ENCODE measurements at places on chromosomes 1 and 21.

- no peak for DNase-seq
Measured at GRCh38 chr21:44010429-44010828, 1.7 kb upstream of the TRAPPC10 start.

DNA sequence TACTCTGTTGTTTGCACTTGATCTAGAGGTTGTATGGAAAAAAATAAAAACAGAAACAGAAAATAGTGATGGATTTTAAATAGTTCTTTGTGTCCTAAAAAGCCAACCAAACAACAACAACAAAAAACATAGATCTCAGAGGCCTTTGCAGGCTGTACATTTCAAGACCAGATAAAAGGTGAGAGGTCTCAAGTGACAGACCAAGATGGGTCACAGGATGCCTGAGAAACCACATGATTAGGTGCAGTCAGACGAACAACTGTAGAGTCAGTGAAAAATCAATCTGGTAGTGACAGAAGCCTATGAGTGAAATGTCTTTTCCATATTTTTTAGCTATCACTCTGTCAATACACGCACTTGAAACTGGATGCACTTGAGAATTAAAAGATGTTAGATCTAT, 193.5 kb upstream of the SAMSN1 start:
- DNase-seq, result no peak

DNA sequence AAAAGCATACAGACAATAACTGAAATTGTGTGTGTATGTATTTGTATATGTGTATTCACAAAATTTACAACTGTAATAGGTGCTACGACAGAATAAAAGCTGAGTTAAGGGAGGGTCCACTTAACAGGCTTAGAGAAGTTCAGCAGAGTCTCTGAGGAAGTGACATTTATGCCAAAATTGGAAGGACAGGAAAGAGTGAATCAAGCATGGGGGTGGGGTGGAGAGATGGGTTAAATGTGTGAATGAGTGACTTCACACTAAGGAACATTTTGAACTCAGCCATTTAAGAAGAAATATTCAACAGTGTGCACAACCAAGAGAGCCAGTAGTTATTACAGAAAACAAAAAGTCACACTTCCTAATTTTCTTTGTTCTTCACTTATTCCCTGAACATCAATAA, 53.8 kb upstream of the RGS1 start:
- no peak for DNase-seq

DNA sequence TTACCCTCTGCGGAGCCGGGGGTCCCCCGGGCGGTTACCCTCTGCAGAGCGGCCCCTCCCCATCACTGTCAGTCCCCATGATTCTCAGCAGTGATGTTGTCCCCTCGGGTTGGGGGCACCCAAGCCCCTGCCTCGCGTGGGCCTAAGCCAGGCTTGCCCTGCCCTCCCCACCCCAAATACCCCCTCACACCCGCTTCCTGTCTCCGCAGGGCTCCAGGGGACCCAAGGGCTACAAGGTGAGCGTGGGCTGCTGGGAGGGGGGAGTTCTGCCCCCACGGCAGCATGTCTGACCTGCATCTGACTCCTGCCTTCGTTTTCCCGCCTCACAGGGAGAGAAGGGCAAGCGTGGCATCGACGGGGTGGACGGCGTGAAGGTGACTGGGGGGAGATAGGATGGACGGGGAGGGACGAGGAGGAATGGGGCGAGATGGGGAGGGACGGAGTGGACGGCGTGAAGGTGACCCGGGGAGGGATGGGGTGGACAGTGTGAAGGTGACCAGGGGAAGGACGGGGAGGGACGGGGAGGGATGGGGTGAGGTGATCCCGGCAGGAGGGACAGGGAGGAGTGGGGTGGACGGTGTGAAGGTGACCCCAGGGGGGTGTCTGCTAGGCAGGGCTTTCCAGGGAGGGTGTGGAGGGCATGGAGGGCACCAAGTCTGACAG, 8.6 kb downstream of the COL6A1 start:
- DNase-seq, result no peak

DNA sequence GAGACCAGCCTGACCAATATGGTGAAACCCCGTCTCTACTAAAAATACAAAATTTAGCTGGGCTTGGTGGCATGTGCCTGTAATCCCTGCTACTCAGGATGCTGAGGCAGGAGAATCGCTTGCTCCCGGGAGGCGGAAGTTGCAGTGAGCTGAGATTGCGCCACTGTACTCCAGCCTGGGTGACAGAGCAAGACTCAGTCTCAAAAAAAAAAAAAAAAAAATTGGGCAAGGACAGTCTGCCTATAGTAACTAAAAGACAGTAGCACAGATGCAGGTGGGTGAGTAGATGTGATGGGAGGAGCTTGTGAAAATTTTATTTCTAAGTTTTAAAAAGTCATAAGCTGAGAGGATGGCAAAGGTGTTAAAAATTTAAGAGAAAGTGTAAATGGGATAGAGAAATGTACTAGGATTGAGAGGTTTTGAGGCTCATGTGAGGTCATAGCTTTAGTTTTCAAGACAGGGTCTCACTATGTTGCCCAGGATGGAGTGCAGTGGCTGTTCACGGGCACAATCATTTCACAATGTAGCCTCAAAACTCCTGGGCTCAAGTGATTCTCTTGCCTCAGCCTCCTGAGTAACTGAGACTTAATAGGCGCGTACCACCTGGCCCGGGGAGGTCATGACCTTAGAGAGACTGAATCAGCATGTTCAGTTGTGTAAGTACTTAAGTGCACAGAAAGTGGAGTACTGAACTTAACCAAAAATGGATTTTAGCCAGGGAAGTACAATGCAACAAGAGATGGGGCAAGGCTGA, 33.7 kb downstream of the PTP4A2 start:
- DNase-seq, result no peak

DNA sequence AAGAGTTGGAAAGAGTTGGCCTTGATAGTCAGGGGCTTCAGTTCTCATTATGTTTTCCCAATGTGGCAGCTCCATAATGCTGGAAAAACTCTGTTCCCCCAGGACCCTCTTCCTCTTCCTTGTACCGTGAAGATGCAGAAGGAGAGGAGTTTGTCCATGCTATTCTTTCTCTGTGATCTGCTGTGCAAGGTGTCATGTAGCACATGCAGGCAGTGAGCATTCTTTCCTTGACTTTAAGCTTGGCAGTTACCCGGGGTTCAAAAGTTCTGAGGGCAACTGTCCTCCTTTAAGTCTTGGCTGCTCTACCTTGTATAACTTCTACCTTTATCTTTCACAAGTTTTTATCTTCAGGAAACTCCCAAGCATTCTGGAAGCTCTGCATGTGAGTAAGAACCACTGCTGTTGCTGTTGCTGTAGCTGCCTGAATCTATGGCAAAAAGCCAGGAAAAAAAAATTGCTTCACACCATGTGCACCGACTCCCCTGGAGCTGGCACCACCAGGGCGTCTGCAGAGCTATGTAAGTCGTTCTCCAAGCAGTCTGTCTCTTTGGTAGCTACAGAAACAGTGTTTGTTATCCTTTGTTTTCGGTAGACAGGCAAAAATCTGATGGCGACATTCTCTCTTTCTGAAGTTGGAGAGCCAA, 42.7 kb upstream of the SLC16A1 start:
- DNase-seq, result peak; percentile 40

GRCh38 chr1:28160782-28161266, 15.7 kb downstream of the PTAFR start:
- DNase-seq, result no peak

GRCh38 chr1:77287535-77287934, 5.7 kb downstream of the AK5 start:
- no peak for DNase-seq

- no peak for DNase-seq
Measured at GRCh38 chr1:184646178-184646701, 108.4 kb downstream of the EDEM3 start.

DNA sequence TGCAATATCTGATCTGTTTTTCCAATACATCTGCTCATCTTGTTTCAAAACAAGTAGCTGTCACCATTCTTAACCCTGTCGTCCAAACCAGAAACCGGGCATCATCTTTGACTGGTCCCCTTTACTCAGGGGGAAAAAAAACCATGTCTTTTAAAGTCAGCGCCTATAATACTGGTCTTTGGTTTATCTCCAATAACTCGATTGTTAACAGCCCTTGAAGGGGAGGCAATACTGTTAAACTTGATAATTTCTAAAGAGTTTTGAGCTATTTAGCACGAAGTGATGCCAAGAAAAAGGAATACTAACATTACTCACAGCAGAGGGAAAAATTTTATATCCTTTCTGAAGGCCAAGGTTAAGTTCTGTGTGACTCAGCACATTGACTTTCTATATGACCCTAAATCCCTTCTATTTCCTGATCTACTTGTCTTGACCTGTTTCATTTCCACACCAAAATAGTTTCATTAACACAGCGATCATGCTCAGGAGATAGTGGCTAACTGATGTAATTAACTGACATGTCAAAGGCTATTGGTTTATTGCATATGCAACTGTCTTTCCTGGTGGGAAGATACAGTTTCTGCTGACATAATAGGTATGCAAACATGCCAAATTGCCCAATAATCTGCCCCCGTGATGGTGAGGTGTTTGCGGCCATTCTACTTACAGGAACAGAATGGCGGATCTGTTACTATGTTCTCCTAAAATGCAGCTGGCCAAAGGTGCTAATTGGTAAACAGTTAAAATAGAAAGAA, 59.1 kb downstream of the NFIA start:
- no peak for DNase-seq

DNA sequence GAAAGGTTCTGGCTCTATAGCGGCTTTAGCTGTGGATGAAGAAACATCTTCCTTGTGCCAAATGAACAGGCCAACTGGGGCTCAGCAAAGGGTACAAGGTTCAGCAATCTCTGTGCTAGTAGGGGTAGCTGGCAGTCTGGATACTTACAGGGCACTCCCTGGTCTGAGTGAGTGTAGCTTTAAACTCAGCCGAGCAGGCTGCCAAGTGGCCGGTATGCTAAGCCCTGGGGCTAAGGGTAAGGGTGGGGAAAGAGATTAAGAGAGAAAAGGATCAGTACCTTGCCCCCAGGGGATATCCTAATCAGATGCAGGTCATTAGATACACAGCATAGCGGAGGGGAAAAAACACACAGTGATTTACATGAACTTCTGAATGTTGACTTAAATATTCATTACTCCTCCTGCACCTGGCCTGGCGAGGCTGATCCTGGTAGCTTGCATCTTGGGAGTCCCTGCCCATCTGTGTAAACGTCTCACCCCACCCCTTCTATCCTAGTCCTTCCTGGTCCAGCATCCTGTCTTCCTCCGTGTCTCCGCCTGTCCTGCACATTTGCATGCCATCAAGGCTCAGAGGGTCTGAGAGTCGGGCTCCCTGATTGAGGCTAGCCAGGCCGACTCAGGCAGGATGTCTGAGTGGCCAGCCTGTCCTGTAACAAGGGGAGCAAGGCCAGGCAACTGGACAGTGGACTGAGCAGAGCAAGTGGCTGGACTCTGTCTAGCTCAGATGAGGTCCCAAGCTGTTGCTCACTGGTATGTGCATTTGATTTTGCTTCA, 39.5 kb upstream of the CNTN2 start:
- no peak for DNase-seq

- no peak for DNase-seq
Measured at GRCh38 chr1:99858881-99859280, 8.7 kb downstream of the AGL start.

- DNase-seq, result no peak
Measured at GRCh38 chr1:45833361-45833760, 29.9 kb downstream of the MAST2 start.

GRCh38 chr1:201756406-201756805, 72.6 kb upstream of the IPO9 start:
- DNase-seq, result no peak

- peak; percentile 21 for DNase-seq
Measured at GRCh38 chr1:42420911-42421585, 34.8 kb downstream of the ZMYND12 start.

DNA sequence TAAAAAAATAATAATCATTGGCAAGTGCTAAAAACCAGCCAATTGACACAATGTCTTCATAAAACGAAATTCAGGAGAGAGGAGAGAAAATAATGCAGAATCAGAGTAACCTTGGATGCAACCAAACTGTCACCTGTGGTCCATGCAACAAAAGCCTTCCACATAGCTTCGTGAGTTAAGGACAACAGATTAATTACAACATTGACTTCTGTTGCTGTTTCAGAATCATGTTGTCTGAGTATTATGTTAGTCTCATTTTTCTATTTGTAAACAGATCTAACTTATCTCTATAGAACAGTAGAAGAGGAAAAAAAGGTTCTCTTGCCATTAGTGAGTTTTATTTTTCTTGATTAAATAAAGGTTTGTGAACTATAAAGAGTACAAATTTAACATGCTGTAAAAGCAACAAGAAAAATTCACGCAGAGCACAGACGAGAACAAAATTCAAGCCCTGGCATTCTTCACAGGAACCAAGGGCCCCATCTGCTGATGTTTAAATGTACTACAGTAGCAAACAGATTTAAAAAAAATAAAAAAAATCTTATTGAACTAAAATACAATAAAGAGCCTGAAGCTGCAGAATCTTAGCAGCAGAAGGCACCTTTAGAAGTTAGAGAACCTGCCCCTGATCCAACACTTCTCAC, 381.1 kb upstream of the PKN2 start:
- DNase-seq, result no peak

DNA sequence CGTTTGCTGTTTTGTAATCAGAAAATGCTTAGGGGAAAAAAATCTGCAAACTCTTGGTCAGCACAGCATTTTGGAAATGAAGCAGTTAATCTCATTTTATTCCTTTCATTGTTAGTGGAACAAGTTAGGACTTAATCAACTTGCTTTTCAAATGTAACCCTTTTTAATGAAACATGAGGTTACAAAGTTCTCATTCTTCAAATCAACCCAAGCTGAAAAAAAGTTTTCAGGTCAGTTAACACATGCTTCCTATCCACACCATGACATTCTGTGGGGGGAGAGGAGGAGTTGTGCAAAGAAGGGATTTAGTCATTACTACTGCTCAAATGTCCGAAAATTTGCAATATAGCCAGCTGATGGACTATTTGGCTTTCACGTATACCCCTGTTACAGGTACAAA, 283.2 kb upstream of the LYPLAL1 start:
- DNase-seq, result no peak

- peak; percentile 22 for DNase-seq
Measured at GRCh38 chr1:36157115-36157903, 1.3 kb downstream of the MAP7D1 start.

- no peak for DNase-seq
Measured at GRCh38 chr1:155254228-155254713, 1.0 kb downstream of the ENTREP3 start.

GRCh38 chr1:230631477-230631876, 10.8 kb upstream of the COG2 start:
- DNase-seq, result no peak

GRCh38 chr1:220572416-220572815, 44.5 kb downstream of the MARK1 start:
- no peak for DNase-seq

DNA sequence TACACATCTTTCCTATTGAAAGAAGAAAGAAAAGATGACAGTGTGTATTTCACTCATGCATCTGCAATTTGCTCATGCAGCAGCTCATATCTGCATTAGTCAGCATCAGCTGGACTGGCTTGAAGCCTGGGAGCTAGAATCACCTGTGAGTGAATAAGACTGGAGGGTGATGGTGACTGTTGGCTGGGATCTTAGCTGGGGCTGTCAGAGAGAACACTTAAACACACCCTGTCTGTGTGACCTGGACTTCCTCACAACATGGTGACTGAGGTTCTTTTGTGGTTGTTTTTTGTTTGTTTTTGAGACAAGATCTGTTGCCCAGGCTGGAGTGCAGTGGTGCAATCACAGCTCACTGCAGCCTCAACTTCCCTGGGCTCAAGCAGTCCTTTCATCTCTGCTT, 24.9 kb downstream of the KLHDC7A start:
- DNase-seq, result no peak
